ENCODE measurements at places on chromosomes 7 and 10.

- DNase-seq: no peak
Observed at GRCh38 chr7:142381727-142382390, 124.0 kb upstream of the PRSS58 start.

DNA sequence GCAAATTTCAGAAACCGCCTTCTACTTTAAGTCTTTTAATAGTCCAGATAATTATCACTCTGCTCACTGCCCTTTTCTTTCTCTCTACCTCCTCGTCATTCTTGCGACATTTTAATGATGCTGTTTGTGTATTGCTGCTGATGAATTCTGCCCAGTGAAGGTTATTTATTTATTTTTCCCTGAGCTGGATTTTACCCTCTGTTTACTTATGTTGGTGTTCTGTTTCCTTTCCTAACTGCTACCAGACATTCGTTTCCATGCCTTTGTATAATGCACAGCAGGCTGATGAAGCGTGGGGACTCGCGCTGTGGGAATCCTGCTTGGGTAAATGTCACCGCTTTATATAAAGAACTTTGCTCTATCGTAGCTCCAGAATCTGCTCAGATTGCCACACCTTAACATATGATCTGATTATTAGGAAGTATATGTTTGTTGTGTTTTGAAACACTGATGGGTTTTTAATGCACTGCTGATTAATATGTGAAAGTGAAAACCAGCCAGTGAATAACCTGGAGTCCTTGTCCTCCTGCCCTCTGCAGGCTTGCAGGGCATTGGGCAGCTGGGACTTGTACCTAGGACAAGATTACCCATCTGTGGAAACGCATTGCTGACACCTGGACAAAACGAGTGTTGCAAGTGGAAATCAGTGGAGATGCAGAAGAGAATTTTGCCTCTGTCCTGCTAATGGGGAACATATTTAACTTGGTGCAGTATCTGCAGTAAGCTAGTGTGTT, 291.5 kb downstream of the SDK1 start:
- DNase-seq: no peak

GRCh38 chr10:128440513-128441160, 314.4 kb upstream of the MKI67 start:
- no peak for DNase-seq

GRCh38 chr10:53664282-53665019, 891.9 kb upstream of the MBL2 start:
- no peak for DNase-seq

GRCh38 chr7:43467406-43467805, 115.5 kb upstream of the STK17A start:
- DNase-seq: no peak

- DNase-seq: no peak
Observed at GRCh38 chr10:45592926-45593325, 79.6 kb downstream of the ZFAND4 start.

GRCh38 chr7:37074370-37074769, 350.1 kb upstream of the AOAH start:
- DNase-seq: no peak

DNA sequence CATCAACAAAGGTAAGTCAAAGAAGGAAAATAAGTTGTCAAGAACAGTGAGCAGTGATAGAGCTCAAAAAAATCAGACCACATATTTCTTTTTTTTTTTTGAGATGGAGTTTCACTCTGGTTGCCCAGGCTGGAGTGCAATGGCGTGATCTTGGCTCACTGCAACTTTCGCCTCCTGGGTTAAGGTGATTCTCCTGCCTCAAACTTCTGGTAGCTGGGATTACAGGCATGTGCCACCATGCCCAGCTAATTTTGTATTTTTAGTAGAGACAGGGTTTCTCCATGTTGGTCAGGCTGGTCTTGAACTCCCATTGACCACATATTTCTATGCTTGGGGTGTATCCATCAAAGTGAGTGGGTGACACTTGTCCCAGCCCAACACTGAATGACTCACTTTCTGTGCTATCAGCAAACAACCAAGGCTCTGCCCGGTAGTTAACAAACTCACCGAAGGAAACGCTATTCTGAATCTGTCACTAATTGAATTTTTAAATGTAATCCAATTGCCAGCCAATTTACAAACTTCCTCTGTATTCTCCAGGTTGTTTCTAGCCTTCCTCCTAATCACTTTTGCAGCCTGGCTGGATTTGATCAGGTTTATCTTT, 19.6 kb upstream of the SMNDC1 start:
- no peak for DNase-seq

GRCh38 chr7:70436790-70437350, 695.1 kb upstream of the GALNT17 start:
- DNase-seq: no peak

- DNase-seq: no peak
Observed at GRCh38 chr10:11520892-11521291, 90.6 kb downstream of the USP6NL start.

DNA sequence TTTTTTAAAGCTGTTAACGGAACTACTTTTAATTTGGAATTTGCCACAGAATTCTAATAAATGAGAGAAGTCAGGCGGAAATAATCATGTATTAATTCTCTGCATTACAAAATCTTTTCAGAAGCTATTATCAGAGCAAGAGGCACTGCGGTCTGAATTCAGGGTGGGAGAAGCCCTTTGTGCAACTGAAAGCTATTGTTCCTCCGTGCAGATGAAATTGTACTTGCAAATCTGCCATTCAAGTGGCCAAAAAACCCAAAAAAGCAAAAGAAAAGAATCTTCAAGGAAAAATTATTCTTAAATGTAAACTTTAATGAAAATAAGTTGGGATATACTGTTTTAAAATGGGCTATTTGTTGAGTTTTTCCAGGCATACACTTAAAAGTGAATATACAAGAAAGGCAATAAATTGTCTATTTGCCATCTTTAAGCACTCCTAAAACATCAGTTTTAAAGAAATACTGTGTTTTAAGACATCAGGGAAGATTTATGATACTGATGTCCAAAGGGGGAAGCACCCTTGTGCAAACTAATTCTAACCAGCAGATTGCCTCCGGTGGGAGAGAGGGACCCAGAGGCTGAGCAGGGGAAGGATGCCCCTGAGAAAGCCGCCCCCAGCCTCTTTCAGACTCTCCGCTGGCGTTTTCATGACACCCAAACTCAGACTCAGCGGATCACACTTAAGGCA, 351.2 kb downstream of the DNAJB6 start:
- no peak for DNase-seq

DNA sequence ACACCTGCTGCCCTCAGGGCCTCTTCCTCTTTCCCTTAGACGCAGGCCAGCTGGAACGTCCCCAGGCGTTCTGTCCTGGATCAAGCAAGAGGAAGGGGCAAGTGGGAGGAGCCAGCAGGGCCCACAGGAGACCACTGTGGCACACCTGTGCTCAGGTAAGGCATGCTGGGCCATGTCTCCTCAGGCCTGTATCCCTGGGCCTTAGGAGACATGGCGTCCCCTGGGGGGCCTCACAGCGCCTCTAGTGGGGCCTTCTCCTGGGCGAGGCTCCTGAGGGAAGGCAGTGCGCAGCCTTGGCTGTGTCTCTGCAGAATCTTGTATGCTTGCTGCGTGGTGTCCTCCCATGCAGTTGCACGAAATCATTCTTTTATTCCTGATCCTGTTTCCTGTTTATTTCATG, 31.3 kb downstream of the ZNF783 start:
- no peak for DNase-seq

DNA sequence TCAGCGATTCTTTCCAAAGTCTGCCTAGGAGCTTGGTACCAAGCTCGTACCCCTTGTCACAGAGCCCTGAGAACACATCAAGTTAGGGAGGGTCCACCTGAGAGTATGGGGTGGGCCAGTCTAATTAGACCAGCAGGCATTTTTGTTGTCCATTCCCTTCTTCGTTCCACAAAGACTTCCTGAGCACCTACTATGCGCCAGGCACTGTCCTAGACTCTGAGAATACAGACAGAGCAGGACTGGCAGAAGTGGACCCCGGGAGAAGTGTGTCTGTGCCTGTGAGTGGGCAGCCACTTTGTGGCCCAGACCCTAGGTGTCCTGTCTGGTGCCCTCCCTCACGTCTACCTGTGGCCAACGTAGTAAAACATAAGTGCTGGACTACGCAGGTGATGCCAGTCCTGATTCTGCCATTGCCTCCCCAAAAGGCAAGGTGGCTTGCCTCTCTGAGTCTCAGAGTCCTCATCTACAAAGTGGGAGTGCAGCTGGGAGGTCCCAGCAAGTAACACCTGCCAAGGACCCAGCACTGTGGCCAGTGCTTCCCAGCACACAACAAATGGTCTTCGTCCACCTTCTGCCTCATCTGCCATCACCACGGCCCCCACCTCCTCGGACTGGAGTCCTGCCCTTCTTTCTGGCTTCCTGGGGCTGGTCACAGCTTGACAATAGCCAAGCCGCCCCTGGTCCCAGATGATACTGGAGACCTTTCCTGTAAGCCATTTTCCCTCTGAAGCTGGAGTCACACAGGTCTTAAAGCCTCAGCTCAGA, 54.3 kb upstream of the DUSP5 start:
- DNase-seq: no peak

DNA sequence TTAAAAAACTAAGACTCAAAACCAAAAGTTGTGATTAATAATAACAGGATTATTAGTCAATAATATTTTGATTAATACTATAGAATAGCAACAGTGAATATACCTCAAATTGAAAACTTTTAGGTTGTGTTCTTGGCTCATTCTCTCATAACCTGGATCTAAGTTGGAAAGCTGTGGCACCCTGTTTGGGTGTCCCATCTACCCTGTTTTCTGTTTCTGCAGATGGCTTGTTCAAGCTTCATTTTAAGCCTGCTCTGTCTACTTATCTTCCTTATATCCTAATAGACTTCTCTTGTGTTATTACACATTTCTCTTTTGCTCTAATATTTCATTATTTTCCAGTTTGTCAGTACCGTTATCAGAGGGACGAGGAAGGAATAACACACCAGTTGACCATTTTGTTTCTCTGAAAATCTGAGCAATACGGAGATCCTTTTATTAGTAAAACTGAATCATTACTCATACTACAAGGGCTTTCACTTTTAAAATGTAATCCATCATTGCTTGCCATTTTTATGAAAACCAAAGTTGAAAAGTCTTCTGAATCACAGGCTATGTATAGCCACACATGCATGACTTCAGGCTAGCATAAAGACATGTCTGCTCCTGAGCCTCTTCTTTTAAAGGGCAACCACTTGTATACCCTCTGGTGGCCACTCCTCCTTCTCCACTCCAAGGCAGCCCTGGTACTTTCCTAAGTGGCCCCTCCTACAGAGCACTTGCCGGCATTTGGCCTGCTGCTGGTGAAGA, 22.3 kb downstream of the COX15 start:
- DNase-seq: no peak

DNA sequence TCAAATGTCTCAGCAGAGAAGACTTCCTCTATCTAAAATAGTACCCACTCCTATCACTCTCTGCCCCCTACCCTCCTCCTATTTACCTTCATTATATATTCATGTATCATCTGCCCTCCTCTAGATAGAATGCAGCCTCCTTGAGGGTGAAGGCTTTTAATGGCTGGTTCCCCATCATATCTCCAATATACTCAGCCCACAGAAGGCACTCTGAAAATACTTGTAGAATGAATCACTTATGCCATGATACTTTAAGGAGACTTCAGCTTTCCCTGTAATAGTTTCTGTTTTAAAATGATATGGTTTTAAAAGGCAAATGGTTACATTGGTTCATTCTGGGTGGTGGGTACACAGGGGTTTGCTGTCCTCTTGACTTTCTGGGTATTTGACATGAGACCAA, 25.3 kb downstream of the GFRA1 start:
- DNase-seq: no peak

DNA sequence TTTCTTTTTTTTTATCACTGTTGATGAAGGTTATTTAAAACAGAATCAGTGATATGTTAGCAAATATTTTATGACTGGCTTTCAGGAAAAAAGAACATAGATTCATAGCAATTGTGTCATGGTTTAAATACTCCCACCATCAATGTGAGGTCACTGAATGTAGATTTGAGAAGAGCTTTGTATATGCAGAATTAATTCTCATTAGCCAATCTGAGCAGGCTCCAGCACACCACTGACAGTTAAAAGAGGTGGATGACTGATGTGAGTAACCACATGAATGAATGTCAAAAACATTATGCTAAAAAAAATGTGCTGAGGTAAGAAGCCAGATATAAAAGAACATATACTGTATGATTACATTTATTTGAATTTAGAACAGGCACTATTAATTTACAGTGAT, 174.8 kb upstream of the KAT6B start:
- no peak for DNase-seq

GRCh38 chr10:118745056-118745455, 9.7 kb downstream of the CACUL1 start:
- DNase-seq: no peak

GRCh38 chr7:102432442-102433218, 745 bp upstream of the ORAI2 start:
- DNase-seq: no peak

GRCh38 chr7:94182066-94182465, 177.9 kb upstream of the BET1 start:
- no peak for DNase-seq

GRCh38 chr10:125482108-125482507, 200.9 kb downstream of the TEX36 start:
- DNase-seq: no peak

GRCh38 chr10:1661416-1661815, 75.9 kb downstream of the ADARB2 start:
- no peak for DNase-seq

DNA sequence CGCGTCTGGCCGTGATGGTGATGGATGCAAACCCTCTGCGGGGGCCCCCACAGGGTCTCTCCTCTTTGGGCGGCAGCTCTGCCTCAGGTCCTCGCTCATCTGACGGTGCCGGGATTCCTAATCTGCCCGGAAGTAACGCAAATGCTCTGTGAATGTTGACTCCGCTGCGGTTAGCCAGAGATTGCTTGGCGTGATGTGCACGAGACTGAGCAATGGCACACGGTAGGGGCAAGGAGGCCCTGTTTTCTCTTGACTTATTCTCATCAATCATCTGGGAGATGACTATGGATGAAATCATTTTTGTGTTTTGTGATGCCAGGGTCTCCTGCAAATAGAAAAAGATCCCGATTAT, 116.5 kb upstream of the ADAM12 start:
- DNase-seq: no peak

DNA sequence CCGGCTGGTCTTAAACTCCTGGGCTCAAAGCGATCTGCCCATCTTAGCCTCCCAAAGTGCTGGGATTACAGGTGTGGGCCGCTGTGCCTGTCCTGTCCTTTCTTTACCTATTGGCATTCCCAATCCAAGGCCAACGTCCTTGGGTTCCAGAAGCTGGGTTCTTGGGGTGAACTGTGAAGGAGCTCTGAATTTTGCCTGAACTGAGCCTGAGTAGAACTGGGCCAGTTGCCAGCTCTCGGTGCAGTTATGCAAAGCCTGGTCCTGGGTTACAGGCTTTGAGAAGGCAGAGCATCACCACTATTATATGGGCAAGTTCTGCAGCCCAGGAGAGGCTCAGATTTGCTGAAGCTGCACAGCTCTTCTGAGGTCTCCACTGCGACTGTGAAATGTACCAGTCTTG, 24.6 kb upstream of the SH2D4B start:
- DNase-seq: no peak

DNA sequence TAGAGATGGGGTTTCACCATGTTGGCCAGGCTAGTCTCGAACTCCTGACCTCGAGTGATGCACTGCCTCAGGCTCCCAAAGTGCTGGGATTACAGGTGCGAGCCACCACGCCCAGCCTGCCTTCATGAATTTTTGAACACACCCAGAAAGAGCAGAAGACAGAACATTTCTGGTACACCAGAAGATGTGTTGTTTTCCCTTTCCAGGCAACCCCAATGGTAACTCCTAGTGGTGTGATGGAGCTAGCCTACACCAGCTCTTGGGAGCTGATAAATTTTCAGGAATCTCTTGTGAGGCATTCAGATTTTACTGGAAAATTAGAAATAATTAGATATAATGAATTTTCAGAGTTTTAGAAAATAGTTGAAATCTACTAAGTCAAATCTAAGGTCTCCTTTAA, 904 bp upstream of the CCDC7 start:
- no peak for DNase-seq

GRCh38 chr7:37815671-37816371, 32.6 kb upstream of the NME8 start:
- no peak for DNase-seq

Data from ureter (tissue), 1 donor.